Activated CD4-positive, alpha-beta T cell treated with anti-CD3 and anti-CD28 coated beads for 48 hours (primary cell): ENCODE measurements at places on chromosomes 16 and 17.

DNA sequence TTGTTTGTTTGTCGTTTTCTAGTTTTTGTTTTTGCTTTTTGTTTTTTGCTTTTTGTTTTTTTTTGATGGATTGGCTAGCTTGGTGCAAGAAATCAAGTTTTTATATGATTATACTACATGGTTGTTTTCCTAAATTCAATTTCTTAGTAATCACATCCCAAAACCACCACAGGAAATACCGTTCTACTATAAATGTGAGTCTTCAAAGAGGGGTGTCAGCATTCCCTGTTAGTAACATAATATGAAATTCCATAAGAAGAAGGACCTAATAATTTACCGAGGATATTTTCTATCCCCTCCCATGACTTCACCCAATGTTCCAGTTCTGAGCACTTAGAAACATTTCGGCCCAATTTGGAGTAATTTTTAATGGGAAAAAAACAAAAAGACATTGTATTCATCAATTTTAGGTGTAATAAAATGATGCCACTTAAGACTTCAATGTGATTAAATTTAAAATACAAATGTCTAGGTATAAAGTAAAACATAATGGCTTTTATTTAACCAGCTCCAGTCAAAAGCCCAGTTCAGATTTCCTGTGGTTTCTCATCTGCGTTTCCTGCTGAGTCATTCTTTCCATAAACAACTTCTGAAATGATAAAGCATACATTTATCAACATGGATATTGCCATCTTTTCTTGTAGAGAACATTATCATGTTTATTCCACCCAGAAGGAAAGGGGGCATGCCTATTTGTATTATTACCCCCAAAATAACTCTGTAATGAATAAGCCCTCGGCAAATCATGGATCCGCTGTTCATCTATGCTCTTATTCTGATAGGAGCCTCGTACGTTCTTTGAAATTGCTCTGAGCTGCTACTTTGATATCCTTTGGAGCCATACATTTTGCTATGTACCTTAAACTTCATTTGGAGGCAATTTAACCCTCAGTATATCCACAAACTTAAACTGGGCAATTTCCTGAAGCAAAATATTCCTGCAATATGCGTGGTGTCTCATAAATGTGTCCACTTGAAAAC is 28.1 kb downstream of the HSBP1 start:
- no peak for DNase-seq

DNA sequence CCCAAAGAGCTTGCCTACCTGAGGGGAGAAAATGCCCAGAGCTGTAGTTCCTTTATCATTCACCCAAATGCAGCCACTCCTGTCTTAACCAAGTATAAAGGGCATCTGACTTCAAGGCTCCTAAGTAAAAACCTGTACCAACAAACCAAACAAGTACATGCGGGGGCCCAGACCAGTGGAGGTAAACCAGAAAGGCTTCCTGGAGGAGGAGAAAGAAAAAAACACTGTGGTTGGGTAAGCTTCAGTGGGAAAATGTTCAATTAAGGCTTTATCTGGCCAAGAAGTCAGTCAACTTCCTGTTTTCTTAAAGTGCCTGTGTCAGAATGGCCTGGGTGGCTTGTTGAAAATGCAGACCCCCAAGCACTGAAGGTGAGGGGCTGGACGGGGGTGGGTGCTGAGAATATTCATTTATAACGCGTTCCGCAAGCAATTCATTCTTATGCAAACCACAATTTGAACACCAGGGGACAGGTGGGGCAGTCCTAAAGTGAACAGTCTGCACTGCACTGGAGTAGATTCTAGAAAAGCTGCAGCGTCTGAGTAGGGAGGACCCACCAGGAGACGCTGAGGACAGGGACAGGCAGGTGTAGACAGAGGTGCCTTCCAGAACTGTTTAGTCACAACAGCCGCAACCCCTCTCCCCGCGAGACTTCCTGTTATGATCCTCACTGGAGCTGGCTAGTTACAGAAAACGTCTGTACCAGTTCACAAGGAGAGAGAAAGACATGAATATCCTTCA is 467.1 kb downstream of the SOX9 start:
- peak; percentile 8 for DNase-seq

DNA sequence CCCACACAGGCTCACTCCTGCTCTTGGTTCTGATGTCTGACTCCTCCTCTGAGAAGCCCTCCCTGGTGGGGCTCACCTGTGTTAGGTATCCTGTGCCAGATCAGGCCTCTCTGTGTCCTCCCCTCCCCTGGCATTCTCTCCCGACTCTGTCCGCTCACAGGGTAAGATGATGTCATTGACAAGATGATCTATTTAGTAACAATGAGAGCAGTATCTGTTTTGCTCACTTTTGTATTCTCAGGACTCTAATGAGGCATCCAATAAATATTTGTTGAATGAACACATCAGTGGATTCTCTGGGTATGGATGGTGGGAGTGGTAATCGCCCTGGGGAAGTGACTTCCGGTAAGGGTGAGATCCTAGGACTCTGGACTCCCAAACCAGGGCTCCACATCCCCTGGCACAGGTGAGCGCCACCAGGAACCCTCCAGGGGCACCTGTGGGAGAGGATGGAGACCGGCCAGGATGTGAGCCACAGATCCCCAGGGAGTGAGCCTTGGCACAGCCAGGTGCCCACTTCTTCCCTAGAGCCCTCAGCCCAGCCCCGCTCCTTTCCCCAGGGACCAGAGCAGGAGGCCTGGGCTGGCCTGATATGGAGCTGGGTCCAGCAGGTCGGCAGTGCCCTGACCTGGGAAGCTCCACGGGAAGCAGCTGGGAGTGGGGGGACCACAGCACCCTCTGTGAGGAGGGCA is 5.4 kb upstream of the HAP1 start:
- DNase-seq = no peak

GRCh38 chr16:28264656-28265055 is 27.7 kb upstream of the SBK1 start:
- DNase-seq = no peak

DNA sequence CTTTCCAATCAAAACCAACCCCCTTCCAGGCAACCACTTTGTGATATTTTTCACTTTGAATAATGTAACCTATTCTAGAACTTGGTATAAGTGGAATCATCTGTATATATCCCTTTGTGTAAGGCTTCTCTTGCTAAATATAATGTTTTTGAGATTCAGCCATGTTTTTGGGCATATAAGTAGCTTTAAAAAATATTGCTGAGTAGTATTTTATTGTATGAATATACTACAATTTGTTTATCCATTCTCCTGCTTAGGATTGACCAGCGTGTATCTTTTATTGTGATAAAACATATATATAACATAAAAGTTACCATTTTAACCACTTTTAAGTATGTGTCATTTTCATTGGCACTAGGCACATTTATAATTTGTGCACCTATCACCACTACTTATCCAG is 79.8 kb upstream of the GPR139 start:
- no peak for DNase-seq

- no peak for DNase-seq
Measured at GRCh38 chr16:82016263-82016662, 5.0 kb upstream of the SDR42E1 start.

DNA sequence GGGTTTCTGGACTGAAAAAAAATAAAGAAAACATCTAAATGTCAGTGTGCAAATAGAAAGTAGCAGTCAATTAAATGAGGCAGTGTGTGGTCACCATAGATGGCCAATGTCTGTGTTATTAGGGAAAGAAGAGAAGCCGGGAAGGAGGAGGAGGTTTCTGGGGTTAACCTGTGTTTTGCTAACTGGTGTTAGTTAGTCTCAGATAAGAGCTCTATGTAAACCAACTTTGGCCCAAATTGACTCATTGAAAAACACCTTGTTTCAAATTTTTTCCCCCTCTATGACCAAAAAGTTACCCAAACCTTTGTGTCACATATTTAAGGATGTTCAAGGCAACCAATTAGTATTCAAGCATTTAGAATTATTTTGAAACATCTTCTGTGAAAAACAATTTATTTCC is 530.9 kb downstream of the MAF start:
- no peak for DNase-seq

GRCh38 chr16:732332-732731 is 5.4 kb downstream of the HAGHL start:
- no peak for DNase-seq

GRCh38 chr17:65601881-65602280 is 40.4 kb upstream of the AXIN2 start:
- DNase-seq = no peak

DNA sequence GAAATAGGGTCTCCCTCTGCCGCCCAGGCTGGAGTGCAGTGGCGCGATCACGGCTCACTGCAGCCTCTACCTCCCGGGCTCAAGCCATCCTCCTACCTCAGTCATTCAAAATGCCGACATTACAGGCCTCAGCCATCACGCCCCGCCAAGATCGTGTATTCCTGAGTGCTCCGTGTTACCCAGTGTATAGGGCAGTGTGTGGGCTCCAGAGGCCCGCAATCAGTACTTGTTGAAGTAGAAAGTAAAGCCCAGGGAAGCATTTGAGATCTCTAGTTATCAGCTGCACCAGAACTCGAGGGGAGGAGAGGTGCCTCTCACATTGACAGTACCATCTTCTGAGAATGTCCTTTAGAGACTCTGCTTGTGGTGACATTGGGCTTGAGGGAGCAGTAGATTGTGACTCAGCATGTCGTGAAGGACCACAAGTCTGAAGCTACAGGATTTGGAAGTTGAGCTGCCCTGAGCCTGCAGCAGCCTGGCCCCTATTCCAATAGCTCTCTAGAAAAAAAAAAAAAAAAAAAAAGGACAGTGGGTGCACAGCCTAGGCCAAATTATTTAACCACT is 1.1 kb upstream of the PRPSAP1 start:
- peak; percentile 9 for DNase-seq

DNA sequence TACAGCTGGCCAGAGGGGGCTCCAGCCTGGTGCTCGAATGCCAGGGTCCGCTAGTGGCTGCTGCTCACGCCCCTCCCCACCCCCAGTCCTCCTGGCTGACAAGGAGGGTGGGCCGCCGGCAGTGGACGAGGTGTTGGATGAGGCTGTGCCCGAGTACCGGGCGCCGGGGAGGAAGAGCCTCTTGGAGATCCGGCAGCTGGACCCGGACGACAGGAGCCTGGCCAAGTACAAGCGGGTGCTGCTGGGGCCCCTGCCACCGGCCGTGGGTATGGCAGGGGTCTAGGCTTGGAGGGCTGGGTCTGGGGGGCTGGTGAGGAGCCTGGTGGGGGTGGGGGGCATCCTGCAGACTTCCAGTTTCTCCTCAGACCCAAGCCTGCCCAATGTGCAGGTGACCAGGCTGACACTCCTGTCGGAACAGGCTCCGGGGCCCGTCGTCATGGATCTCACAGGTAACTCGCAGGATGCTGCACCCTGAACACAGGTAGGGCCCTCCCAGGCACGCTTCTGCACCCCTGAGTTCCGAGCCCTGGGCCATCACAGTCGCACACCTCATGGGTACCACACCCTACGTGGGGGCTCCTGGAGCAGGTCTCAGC is 1.2 kb upstream of the PDIA2 start:
- no peak for DNase-seq

DNA sequence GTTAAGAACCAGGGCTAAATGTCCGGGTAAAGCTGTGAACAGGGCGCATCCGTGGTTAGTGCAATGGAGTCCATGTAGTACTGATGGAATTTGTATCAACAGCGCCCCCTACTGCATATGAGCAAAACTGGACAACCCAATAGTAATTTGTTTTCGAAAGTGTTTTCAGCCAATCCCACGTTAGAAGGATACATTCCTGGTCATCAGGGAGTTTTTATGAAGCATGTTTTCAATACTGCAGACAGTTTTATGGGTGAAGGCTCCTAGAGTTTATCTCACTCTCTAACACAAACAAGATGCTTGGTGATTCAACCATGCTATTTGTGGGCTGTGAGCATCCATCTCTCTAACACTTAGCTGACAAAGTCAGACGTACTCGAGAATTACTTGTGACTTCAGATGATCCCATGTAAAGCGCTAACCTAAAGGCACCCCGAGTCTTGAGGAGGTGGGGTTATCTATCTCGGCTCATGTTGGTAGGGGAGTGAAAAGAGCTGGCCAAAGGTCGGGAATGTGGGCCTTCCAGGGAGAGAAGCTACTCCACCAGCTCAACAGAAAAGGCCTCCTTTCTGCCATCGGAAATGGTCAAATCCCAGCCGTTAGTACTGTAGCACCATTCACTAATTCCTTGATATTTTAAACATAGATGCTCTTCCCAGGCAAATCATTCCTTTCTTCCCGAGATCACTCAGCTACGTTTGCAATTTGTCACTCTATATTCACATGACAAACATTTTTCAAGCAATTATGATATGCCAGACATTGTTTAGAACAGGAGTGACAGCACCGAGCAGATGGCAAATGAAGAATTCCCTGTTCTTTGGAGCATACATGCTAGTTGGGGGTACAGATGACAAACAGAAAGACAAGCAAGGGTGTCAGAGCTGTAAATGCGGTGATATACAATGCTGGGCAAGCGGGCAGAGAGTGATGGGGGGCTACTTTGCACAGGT is 46.9 kb upstream of the HNF1B start:
- peak; percentile 67 for DNase-seq

- no peak for DNase-seq
Measured at GRCh38 chr16:51880776-51881175, 666.2 kb downstream of the TOX3 start.

DNA sequence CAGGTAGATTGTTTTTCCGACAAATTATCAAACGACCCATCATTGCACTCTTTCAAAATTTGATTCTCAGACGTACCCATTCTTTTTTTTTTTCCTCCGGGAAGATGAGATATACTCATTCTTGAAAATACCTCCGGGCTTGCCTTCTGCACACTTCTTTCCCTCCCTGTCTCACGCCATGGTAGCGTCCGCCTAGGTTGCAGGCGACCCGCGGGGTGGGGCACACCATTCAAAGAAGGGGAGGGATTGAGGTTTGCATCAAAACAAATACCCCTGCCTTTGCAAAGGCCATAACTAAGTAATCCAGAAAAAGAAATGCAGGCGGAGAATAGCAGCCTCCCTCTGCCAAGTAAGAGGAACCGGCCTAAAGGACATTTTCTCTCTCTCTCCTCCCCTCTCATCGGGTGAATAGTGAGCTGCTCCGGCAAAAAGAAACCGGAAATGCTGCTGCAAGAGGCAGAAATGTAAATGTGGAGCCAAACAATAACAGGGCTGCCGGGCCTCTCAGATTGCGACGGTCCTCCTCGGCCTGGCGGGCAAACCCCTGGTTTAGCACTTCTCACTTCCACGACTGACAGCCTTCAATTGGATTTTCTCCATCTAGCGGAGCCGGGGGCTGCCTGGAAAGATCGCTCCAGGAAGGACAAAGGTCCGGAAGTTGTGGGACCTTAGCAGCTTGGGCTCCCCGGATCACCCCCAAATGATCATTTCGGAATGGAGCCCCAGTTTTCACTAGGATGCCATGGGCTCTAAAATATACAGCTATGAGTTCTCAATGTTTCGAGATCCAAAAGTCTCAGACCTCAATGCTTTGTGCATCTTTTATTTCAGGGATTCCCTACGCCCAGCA is 843 bp downstream of the TP53 start:
- peak; percentile 84 for DNase-seq

DNA sequence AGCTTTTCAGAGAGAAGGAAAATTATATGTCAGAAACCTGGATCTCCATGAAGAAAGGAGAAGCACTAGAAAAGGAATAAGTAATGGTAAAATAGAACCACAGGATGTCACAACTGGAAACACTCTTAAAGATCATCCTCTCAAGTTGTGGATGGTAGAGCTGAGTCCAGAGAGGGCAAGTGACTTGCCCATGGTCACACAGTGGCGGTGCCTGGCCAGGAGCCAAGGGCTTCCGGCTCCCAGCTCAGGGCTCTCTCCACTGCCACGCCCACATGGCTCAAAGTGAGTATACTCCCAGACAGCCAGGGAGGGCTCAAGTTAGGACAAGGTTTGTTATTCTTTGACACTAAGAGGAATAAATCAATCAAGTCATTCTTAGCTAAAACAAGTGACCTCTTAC is 159.8 kb downstream of the COPRS start:
- no peak for DNase-seq
